ENCODE measurements at places on chromosomes 3 and 15.

GRCh38 chr3:82157952-82158351 lies 396.5 kb upstream of the GBE1 start:
- DNase-seq: no peak

GRCh38 chr3:77620009-77620408 lies 580.1 kb downstream of the ROBO2 start:
- no peak for DNase-seq

GRCh38 chr15:73564255-73564654 lies 68.9 kb downstream of the NPTN start:
- no peak for DNase-seq

DNA sequence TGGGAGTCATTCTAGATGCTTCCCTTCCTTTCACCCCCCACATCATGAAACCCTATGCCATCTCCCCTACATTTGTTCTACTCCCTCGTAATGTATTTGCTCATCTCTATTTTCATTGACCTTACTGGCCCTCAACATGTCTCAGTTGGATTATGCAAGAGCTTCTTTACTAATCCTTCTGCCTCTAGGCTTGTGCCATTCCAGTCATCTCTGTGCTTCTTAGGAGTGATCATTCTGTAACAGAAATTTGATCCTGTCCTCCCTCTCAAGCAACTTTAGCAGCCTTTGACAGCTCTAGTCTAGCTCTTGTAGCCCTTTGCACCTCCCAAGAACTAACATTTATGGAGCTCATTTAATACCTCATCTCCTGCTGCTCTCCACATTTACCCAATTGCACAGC lies 64.7 kb downstream of the ISL2 start:
- no peak for DNase-seq

- DNase-seq: no peak
These were observed 91.8 kb upstream of the LMOD3 start for GRCh38 chr3:69214241-69214640.

DNA sequence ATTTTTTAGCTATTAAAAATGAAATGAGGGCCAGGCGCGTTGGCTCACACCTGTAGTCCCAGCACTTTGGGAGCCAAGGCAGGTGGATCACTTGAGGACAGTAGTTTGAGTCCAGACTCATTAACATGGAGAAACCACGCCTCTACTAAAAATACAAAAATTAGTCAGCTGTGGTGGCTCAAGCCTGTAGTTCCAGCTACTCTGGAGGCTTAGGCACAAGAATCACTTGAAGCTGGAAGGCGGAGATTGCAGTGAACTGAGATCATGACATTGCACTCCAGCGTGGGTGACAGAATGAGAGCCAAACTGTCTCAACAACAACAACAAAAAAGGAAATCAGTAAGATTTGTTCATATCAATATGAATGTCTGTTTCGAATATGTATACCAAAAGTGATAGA lies 517.1 kb downstream of the ROBO1 start:
- DNase-seq: no peak

DNA sequence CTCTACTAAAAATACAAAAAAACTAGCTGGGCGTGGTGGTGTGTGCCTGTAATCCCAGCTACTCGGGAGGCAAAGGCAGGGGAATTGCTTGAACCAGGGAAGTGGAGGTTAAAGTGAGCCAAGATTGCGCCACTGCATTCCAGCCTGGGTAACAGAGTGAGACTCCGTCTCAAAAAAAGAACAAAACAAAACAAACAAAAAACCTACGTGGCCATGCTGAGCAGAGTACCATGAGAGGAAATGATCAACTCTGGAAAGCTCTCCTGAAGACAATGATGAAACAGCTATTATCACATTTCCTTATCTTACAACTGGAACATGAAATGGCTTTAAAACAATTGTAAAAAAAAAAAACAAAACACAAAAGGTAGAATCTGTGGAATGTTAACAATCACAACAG lies 75.2 kb downstream of the CHSY1 start:
- no peak for DNase-seq

DNA sequence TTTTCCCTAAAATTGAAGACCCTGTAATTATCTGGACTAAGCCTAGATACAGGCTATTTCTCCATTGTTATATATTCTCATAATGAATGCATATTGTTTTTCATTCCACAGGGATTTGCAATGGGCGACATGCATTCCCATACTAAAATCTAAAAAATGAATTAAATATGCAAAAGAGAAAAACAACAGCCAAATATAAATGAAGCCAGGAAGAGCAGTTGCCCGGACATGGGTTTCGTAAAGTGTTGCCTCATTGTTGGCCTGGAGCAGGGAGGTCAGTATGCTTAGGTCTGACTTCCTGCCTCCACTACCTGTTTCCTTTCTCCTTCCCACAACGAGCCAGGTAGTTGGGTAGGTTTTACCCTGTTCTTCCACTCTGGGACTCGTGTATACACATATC lies 27.1 kb upstream of the SLCO3A1 start:
- DNase-seq: no peak

GRCh38 chr15:75208501-75209288 lies 7.0 kb downstream of the C15orf39 start:
- no peak for DNase-seq

- no peak for DNase-seq
These were observed 9.9 kb downstream of the AQP9 start for GRCh38 chr15:58148120-58148519.

GRCh38 chr3:113304102-113304501 lies 92.7 kb downstream of the BOC start:
- no peak for DNase-seq

- DNase-seq: no peak
These were observed 17.4 kb upstream of the INO80 start for GRCh38 chr15:41133454-41133853.

DNA sequence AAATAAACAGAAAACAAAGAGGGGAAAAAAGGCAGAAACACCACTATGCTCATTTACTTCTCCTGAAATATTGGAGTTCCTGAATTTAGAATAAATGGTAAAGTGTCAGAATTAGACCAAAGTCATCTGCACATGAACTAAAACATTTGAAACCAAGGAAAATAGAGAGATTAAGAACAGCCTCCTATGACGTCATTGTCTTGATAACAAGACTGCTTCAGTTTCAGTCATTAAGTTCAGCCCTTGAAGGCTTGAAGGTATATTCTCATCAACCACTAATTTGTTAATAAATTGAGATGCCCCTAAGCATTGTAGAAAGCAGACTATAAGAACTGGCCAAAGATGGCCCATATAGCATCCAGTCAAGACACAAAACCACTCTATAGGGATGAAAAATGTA lies 2.5 kb downstream of the SUMF1 start:
- no peak for DNase-seq

DNA sequence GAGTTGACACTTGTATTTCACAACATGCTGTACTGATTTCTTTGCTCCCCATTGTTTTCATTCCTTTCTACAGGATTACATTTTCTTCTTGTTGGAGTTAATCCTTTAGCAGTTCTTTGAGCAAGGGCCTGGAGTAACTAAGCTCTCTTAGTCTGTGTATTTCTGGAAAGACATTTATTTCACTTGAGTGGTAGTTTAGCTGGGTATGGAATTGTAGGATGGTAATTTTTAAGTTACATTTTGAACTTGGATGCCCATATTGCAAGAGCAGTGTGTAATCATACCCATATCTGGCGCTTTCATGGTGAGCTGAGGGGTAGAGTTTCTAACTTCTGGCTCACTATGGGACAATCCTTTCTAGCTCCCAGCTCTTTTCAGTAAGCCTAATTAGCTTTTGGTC lies 74.6 kb downstream of the SLC6A11 start:
- DNase-seq: no peak

DNA sequence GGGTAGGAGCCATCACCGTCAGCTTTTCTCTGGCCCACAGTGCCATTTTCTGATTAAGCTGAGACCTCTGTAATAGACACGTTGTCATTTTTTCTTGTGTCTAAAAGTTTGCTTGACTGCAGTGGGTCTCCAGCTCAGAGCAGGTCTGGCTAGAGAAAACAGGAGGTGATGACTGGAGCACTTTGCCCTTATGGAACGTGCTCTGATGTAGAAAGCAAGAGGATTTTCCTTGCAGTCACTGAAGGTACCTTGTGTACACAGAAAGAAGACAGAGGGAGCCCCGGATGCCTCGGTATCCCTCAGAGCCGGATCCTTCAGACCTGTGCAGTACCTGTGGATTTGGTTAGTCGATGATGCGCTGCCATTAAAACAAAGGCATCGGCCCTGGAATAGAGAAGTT lies 76.2 kb downstream of the IGF1R start:
- DNase-seq: no peak

Measured in stimulated activated CD8-positive, alpha-beta memory T cell treated with anti-CD3 and anti-CD28 coated beads, Interleukin-7, amount 100 ng/mL, for 1 hour (primary cell).